NCI-H446 treated with DMSO at 0.1 percent for 48 hours (cell line): ENCODE measurements at places on chromosomes 11 and 22.

GRCh38 chr11:50298182-50298988 lies 265.7 kb downstream of the OR4C45 start:
- no peak for DNase-seq

DNA sequence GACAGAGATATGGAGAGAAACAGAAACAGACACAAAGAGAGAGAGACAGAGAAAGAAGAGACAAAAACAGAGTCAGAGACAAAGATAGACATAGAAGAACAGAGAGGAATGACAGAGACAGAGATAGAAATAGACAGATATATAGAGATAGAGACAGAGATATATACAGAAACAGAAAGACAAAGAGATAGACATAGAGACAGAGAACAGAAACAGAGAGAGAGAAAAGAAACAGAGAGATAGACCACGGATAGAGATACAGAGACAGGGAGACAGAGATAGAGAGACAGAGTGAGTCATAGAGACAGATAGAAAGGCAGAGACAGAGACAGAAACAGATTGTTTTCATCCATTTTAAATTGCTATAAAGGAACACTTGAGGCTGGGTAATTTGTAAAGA lies 12.3 kb upstream of the MPEG1 start:
- DNase-seq: no peak

- DNase-seq: peak; percentile 46
These were observed 25.4 kb downstream of the APIP start for GRCh38 chr11:34890812-34891211.

DNA sequence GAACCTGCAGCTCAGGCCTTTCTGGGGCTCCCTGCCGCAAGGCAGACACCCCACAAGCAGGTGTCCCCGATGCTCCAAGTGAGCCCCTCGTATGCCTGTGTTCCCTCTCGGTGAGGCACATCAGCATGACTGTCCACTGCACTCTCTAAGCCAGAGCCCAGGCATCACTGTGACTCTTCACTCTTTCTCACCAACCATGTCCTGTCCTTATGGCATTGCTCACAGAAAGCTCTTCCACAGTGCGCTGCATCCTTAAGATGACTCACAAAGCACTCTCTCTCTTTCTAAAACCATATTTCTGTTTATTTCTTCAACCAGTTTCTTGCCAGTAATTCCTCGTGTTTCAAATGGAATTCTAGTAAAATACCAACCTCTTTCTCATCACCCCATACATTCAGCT lies 18.1 kb downstream of the GAB4 start:
- DNase-seq: no peak

DNA sequence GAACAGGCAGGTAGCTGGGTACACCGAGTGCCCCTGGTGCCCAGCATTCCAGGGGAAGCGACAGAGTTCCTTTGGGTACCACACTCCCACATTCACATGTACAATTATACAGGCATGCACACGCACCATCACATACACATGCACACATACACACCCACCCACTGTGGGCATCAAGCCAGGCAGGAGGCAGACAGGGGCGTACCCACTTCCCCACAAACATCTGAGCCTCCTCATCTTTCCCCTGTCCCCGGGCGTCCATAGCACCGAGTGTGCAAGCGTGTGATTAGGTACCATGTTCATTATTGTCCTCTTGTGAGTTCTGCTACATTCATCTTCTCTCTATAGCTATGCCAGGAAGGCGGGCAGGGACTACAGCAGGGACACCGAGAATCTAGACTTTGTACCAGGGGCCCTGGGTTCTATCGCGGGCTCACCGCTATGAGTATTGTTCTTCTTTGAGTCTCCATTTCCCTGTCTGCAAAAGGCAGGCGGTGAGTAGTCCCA lies 2.1 kb upstream of the CARD10 start:
- DNase-seq: no peak

DNA sequence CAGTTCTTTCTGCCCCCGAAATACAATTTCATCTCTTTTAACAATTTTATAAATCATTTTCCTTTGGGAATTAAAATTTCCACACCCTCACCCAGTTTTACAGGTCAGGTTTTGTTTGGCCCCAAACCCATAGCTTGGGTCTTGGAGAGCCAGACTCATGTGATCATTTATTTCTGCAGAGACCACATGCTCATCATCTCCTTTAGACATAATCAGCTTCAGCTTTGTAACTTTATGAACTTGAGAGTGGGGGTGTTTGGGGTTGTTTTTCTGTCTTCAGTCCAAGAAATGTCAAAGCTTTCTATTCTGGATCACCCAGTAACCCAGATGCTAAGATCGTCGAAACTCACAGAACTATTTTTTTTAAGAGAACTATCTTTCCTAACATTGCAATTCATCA lies 70.9 kb downstream of the DBX1 start:
- no peak for DNase-seq

GRCh38 chr22:37163575-37164504 lies 14.1 kb upstream of the IL2RB start:
- DNase-seq: no peak

DNA sequence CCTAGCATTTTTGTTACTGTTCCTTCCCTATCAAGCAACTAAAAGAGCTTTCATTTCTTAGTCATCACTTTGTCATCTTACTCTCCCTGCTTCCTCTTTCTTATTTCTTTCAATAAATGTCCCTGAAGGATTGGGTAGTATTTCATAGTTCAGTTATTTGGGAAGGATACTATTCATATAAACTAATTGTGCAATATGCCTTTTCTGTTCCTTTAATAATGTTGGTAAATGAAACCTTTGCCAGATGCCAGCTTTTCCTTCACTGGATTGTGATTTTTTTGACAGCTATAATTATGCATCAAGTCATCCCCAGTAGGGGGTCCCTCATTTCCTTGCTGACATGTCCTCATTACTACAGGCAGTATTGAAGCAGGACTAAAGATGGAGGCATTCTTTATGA lies 101.7 kb downstream of the ATM start:
- peak; percentile 19 for DNase-seq

GRCh38 chr11:33329705-33330329 lies 72.6 kb downstream of the HIPK3 start:
- peak; percentile 59 for DNase-seq

DNA sequence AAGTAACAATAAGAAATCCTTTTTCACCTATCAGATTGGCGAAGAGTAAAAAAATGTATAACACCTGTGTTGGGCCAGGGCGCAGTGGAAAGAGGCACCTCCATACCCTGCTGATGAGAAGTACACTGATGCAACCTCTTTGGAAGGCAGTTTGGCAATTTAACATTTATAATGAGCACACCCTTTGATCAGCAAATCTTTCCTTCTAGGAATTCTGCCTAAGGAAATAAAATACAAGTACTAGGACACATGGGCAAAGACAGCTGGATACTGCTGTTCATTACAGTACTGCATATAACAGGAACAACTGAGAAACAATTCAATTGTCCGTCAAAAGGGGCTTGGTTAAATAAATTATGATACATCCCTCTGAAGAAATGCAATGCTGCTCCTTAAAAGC lies 110.1 kb downstream of the RPL27A start:
- no peak for DNase-seq

- DNase-seq: no peak
These were observed 163.8 kb downstream of the BRD1 start for GRCh38 chr22:49663823-49664222.

- DNase-seq: no peak
These were observed 92.6 kb downstream of the KIAA1671 start for GRCh38 chr22:25045159-25045558.

DNA sequence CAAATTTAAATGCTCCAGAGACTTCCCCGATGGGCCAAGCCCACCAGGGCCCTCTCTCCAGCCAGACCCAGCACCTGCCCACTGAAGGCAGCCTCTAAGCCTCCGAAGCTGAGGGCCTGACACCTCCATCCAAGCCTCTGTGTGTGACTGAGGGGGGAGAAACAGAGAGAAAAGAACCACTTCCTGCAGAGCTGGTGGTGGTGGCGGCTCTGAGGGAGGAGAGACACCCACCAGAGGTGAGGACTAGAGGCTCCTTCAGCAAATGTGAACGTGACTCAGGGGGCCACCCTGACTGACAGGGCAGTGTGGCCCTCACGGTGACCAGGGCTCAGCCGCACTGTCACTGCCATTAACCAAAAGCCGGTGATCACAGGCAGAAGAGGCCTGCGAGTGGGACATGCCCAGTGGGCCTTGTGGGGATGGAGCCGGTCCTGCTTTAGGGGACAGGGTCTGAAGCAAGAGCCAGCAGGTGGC lies 31.0 kb upstream of the CD5 start:
- no peak for DNase-seq

- no peak for DNase-seq
These were observed 28.1 kb downstream of the IGSF9B start for GRCh38 chr11:133928628-133929059.

DNA sequence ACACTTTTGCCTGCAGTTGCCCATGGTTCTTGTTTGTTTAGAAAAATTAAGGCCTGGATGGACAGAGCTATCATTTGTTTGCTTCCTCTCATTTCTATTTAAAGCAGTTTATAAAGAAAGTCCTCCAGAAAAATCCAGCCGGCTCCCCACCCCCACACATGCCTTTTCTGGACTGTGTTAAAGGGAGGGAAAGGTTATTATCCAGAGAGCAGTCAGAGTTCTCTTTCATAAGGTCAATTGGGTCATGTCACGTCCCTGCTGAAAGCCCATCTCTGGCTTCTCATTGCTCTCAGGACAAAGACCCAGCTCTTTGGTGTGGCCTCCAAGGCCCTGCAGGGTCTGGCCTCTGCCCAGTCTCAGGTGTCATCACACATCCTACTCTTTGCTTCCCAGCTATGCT lies 9.8 kb upstream of the GRK3 start:
- no peak for DNase-seq
